Inflammatory macrophage (primary cell): ENCODE measurements at places on chromosomes 6 and 20.

DNA sequence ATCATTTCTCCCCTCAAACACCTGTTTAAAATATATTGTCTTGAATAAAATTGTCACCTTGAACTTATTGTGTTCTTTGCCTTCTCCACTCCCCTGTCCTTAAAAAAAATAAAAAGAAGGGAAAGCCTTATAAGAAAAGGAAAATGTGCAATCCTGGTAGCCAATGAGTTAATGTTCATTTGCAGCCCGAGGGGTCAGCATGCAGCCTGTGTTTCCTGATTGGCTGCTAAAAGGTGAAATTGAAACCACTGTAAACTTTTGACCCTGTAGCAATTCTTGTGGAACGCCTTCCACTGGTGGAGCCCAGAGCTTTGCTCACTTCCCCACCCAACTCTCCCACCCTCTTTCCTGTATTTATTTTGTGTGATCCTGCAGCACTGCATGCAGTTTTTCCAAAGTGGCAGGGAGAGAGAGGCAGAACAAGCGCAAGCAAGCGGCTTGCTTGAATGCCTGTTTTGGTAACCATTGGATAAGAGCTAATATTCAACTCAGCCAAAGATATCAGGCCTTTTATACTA, 74.9 kb downstream of the NCOA3 start:
- DNase-seq: peak; percentile 75

- DNase-seq: no peak
Measured at GRCh38 chr6:81002126-81002525, 750.4 kb downstream of the TENT5A start.

DNA sequence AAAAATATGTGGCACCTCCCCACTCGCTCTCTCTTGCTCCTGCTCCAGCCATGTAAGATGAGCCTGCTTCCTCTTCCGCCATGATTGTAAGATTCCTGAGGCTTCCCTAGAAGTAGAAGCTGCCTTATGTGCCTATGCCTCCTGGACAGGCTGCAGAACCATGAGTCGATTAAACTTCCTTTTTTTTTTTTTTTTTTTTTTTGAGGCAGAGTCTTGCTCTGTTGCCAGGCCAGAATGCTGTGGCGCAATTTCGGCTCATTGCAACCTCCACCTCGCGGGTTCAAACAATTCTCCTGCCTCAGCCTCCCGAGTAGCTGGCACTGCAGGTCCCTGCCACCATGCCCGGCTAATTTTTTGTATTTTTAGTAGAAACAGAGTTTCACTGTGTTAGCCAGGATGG, 112.5 kb downstream of the FAM217A start:
- DNase-seq: peak; percentile 47

DNA sequence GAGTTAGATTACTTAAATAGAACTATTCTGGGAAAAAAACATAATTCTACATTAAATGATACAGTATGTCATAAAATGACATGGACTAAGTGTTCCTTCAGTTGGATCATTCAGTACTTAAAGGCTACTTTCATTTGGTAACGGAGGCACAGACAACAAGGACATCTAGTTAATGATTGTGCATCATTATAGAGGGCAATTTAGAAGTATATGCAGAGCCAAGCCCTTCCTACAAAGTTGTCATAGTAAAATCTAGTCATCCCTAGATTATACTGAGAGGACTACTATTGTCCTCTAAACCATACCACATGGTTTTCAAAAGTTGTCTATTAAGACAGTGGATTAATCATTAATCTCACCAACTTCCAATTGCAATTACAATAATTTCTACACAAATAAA, 53.9 kb upstream of the STXBP5 start:
- no peak for DNase-seq

DNA sequence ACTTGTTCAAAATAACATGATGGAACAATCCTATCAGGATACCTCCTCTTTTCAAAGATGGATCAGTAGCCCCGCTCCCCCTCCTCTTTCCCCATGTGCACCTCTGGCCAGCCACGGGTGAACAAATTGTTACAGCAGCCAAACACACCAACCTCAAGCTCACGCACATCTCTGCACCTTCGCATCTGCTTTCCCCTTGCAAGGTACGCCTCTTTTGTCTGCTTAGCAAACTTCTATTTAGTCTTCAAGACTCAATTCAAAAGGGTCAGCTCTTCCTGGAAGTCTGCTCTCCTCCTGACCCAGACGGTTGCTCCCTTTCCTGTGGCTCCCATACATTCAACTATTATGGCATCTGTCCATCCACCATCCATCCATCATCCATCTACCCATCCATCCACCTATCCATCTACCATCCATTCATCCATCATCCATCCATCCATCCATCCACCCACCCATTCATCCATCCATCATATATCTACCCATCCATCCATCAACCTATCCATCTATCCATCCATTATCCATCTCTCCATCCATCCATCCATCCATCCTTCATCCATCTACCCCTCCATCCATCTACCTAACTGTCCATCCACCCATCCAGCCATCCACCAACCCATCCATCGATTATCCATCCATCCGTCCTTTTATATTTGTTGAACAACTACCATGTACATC, 36.3 kb upstream of the CDH22 start:
- DNase-seq: no peak

GRCh38 chr6:90123831-90124230, 172.8 kb downstream of the BACH2 start:
- no peak for DNase-seq

DNA sequence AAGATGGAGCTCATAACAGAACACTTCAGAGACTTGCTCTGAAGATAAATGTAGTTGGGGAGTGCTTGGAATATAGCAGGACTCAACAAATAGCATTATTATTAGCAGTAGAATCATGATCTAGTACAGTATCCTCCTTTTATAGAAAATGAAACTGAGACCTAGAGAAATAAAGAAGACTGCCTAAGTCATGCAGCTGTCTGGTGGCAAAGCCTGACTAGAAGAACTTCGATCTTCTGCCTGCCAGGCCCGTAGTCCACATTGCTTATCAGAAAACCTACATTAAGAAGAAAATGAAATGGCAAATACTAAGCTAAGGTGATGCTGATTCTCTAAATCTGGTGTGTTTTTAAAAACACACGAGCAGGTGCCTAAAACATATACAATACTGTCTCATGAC, 46.4 kb upstream of the DST start:
- no peak for DNase-seq

- no peak for DNase-seq
Measured at GRCh38 chr6:106083618-106084017, 2.5 kb upstream of the PRDM1 start.

DNA sequence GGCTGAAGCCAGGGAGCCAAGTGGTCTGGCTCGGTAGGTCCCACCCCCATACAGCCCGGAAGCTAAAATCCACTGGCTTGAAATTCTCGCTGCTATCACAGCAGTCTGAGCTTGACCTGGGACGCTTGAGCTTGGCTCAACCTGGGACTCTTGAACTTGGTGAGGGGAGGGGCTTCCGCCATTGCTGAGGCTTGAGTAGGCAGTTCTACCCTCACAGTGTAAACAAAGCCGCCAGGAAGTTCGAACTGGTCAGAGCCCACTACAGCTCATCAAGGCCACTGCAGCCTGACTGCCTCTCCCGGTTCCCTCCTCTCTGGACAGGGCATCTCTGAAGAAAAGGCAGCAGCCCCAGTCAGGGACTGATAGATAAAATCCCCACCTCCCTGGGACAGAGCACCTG, 1337.7 kb downstream of the HACE1 start:
- no peak for DNase-seq

- no peak for DNase-seq
Measured at GRCh38 chr6:39060467-39061160, 12.0 kb downstream of the GLP1R start.

GRCh38 chr6:64789476-64789875, 917.5 kb downstream of the EYS start:
- no peak for DNase-seq

DNA sequence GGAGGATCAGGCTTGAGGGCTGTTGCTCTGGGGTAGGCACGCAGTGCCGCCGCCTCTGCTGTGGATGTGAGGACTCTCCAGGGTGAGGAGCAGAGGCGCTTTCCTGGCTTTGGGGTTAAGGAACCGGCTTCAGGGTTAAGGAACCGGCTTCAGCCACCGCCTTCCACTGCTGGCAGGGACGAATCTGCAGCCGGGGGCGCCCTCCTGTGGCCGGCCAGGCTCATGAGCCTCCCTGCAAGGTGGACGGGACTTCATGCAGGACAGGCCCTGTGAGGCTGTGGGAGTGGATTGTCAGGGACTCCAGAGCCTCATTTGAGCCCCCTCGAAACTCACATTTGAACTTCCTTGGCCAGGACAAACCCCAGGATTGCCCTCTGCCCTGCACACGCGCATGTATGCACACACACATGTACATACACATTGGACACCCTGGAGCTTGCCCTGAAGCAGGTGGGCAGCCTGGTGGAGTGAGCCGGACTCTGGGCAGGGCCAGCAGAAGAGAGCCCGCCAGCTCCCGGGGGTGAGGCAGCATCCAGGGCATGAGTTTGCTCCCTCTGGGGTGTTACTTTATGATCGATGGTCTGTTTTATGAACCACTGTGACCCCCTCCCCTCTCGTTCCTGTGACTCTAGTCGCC, 146.9 kb downstream of the PHACTR3 start:
- peak; percentile 77 for DNase-seq

- no peak for DNase-seq
Measured at GRCh38 chr6:161414180-161414579, 140.3 kb upstream of the AGPAT4 start.

- DNase-seq: peak; percentile 75
Measured at GRCh38 chr6:149211046-149211571, 106.4 kb upstream of the TAB2 start.
